Activated gamma-delta T cell (primary cell): ENCODE measurements at places on chromosomes 6 and 20.

GRCh38 chr6:1850121-1850839 is 240.6 kb downstream of the FOXC1 start:
- DNase-seq, result no peak

- no peak for DNase-seq
Measured at GRCh38 chr6:122511193-122511924, 39.8 kb upstream of the SERINC1 start.

- DNase-seq, result no peak
Measured at GRCh38 chr20:63919130-63919529, 24.2 kb downstream of the DNAJC5 start.

- no peak for DNase-seq
Measured at GRCh38 chr20:47206962-47207641, 149.4 kb downstream of the ZMYND8 start.

DNA sequence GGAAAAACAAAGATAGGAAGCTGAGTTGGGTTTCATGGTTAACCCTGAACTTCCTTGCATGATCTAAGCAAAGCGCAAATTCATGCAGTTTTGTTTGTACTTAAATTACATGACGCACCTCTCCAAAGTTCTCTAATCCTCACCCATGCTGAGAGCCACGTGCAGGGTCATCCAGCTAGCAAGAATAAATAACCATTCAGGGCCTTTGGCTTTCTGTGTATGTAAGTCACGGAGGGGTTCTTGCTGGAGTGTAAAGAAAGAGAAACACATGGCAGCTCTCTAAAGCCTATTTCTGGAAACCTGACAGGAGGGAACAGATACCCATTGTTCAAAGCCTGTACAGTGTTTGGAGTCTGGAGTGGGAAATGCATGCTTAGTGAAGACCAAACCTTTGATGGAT is 171.7 kb upstream of the CCN2 start:
- no peak for DNase-seq

DNA sequence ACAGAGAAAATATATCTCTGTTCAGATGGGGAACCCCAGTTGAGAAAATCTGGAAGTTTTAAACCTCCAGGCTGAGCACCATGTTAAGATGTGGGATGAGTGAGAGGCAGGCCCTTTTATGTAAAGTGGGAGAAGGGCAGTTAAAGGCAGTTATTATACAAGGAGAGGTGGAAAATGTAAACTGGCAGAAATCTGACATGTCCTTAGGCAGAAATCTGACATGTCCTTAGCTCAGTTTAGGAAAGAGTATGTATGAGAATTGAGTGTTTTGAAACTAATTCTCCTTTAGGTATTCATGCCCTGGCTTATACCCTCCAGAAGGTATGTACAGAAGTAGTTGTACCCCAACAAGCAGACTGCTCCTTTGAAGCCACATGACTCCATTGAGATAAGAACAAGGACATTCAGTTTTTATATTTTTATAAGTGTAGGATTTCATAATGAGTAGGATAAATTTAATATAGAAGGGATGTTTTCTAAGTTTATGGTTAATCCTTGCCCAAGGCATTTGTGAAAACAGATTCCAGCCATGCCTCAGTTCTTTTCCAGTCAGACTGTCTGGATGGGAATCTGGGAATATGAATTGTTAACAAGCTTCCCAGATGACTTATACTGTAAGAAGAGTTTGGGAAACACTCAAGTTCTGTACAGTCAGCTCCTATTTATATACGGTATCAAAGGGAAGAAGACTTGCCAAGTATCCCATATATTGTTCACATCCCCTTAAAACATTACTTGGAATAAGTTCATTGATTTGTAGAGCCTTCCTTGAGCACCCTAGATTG is 87.7 kb downstream of the SCAND1 start:
- no peak for DNase-seq

DNA sequence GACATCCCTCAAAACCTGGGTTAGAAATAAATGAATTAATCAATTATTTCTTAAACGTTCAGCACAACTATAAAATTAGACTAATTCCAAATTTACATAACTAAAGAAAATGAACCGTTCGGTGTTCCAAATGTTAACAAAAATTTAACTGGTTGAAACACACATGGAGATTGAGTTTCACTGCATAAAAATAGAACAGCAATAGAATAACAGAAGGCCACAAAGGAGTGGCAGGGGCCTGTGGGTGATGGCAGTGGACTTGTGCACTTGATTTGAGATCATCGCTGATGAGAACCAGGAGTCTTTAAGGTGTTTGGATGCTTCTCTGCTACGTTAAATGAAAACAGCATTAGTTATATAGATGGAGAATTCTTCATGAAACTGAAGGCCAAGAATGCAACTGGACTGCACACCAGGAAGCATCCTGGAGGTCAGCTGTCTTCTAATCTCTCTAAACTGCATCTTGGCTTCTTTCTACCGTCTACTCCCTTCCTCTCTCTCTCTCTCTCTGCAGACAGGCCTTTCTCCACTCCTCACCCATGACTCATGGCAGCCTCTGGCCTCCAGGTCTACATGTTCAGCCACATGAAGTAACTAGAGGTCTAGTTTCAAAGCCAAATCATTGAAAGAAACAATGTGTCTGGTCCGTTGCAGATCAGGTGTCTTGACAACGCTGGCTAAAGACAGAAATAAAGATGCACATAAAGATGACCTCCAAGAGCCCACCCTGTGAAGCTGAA is 111.3 kb downstream of the SIM1 start:
- no peak for DNase-seq

GRCh38 chr20:57698867-57699275 is 10.9 kb downstream of the PMEPA1 start:
- DNase-seq, result no peak

- no peak for DNase-seq
Measured at GRCh38 chr6:108093781-108094300, 19.3 kb upstream of the OSTM1 start.

- no peak for DNase-seq
Measured at GRCh38 chr20:33915726-33916331, 77.9 kb upstream of the RALY start.

GRCh38 chr6:30091577-30092381 is 16.2 kb upstream of the RNF39 start:
- DNase-seq, result no peak

GRCh38 chr6:98992535-98992934 is 44.8 kb upstream of the FBXL4 start:
- no peak for DNase-seq

- no peak for DNase-seq
Measured at GRCh38 chr6:18165751-18166150, 10.5 kb downstream of the KDM1B start.

- no peak for DNase-seq
Measured at GRCh38 chr20:59966428-59966827, 8.2 kb downstream of the CDH26 start.

DNA sequence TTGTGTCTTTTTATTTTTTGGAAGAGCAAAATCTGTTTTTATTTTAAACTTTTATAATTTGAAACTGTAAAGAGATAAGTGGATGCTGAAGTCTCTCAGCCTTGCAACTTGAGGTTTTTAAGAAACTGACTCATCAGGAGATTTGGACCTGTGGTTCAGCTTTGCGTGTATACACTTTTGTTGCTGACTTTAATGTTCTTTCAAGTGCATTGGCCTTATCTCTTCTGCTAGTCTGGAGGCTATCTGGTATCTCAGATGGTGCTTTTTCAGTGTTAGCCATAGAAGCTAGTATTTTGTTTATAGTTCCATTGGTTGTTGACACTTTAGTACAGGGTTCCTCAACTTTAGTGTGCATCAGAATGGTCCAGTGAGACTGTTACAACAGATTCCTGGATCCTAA is 504.0 kb upstream of the SPTLC3 start:
- DNase-seq, result no peak
